Stimulated activated CD4-positive, alpha-beta T cell treated with anti-CD3 and anti-CD28 coated beads, Interleukin-4, amount 100 ng/mL, for 48 hours (primary cell): ENCODE measurements at places on chromosomes 3 and 15.

DNA sequence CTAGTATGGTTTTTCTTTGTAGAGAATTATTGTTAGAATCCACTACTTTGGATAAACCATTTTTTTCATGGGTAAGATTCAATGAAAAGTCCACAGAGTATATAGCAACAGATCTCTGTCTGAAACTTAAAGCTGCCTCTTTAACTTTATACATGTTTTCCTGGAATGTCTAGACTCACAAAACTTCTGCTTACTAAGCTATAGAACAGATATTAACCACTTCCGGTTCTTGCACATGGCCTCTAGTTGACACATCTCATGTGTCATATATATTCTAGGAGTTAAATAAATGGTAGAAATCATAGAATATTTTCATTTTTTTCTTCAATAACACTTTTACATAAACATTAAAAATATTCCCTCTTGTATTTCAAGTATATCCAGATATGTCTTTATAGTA, 1693.9 kb downstream of the SI start:
- no peak for DNase-seq

GRCh38 chr3:30059240-30059639, 547.2 kb upstream of the TGFBR2 start:
- no peak for DNase-seq

GRCh38 chr3:120604382-120604781, 8.2 kb downstream of the NDUFB4 start:
- DNase-seq: no peak

DNA sequence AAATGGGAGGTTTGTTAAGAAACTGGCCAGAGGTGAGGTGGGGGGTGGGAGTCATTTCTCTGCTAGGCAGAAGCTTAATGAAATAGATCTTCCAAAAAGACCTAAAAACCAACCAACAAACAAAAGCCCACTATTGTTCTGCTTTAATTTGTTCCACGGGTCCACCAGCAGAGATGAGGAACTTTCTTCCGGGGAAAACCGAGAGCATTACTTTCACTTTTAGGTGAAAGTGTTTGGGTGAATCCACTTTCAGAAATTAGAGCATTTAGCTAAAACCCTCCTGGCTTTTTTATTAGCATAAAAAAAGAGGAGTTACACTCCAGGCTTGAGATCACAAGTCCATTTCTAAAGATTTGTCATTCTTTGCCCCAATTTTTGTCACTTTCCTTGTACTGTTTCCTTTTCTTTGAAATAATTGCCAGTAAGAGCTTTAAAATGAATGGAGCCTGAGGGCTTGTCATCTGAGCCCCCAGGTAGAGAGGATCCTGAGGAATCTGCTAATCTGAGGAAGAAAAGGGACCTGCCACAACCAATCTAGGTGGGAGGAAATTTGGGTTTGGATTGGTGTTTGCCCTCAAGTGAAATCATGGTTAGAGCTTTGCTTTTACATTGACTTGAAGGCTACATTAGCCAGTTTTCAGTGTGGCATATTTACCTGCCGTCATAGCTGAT, 667.6 kb downstream of the NAALADL2 start:
- DNase-seq: no peak

- DNase-seq: no peak
Measured at GRCh38 chr3:81521855-81522254, 239.6 kb downstream of the GBE1 start.

- no peak for DNase-seq
Measured at GRCh38 chr3:181629711-181630110, 82.0 kb upstream of the SOX2 start.

DNA sequence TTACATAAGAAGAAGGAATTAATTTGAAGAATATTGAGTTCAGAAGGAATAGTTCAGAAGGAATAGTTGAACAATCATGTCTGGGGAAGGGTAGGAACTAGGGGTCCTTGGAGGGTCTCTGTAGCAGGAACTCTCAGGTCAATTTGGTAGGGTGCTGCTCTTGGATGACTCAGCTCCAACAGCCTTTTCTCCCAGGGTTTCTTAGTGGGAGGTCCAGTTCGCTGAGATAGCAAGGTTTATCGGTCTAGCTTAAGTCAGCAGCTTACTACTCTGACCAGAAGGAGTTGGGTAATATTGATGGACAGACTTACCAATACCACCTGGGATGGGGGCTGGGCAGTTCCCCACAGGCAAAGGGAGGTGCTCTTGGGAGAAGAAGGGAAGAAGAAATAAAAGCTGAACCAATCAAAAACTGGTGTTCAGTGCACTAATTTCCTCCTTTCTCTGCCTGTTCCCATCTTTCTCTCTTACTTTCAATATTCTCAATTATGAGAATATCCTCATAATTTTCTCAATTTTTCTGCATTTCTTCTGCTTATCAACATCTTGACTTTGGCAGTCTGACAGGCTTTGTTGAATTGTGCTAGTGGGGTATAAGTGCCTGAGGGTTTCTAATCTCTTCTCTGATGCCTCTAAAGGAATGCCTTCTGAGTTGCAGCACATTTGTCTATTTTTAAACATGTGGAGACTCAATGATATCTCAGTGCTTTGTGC, 14.4 kb upstream of the MITF start:
- no peak for DNase-seq

- DNase-seq: no peak
Measured at GRCh38 chr3:104606812-104607211, 759.9 kb upstream of the ALCAM start.

DNA sequence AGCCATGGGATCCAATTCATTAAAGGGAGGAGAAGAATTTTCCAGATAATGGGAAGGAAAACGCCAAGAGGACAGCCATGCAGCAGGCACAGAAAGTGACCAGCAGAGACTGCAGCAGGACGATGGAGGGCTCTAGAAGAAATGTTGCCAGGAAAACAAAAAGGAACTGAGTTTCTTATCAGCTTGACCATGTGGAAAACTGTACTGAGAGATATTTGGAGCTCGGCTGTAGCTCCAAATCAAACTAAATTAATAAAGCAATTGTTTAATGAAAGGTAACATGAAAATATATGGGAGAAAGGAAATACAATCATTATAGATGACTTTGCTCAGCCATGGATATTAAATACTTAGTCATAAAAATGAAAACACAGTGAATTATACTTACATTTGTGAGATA, 63.7 kb downstream of the SSR3 start:
- no peak for DNase-seq

GRCh38 chr3:124815781-124816180, 71.4 kb downstream of the ITGB5 start:
- no peak for DNase-seq

- peak; percentile 22 for DNase-seq
Measured at GRCh38 chr3:196502775-196503195, 783 bp downstream of the RNF168 start.

- no peak for DNase-seq
Measured at GRCh38 chr15:60460931-60461330, 18.0 kb downstream of the ICE2 start.

DNA sequence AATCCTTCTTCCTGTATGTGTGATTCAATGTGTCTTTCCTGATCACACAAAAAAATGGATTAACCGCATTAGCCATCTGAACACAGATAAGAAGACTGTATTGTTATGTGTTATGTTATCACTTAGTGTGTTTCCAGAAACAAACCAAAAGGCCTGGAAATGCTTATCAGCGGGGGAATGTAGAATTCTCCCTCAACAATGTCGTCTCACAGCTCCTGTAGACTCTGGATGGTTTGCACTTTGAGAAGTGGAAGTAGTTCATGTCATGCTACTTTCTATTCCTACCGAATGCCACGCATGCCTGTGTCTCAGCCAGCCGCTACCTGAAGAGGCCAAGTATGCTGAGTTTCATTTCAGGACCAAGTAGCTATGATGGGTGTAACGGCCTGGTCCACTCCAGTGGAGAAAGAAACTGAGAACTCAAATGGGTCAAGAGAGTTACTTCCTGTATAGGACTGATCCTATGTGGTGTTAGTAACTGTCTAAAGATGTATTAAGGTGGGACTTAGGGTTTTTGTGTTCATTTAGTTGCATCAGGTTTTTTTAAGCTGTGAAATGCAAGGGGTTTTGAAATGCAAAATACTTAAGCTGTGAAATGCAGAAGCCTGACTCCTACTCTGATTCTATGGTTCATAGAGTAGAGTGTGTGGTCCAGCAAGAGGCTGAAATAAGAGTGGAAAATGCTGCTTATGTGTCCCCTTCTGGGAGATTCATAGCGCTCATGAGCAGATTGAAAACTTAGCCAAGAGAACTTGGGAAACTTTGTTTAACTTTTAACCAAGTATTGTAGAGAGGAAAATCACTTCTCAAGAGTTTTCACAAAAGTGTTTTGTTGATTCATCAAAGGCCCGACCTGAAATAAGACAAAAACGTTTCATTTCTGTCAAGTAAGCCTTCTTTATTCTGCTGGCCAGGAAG, 118.5 kb upstream of the LMOD3 start:
- DNase-seq: no peak

DNA sequence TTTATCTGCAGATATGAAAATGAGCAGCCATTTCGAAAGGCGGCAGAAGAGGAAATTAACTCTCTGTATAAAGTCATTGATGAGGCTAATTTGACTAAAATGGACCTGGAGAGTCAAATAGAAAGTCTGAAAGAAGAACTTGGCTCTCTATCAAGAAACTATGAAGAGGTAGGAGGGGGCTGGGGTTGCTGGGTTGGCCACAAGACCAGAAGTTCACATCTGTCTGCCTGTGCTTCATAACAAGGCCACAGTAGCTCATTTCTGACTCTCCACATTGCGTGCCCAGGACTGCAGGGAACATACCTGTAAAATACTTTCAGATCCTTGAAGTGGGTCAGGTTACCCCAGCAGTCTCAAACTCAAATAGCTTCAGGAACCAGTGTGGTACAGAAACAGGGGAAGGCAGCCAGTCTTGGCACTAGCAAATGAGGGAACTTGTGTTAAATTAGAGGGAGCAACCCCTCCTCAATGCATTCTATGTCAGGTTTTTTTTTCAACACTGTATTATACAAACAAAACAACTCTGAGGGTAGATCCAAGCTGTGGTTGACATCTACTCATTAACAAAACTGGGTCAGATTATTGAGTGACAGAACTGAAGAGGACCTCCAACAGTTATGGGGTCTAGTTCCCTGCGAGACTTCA, 48.7 kb downstream of the BFSP2 start:
- DNase-seq: peak; percentile 66

GRCh38 chr15:47477341-47477740, 240.0 kb upstream of the SEMA6D start:
- DNase-seq: no peak

DNA sequence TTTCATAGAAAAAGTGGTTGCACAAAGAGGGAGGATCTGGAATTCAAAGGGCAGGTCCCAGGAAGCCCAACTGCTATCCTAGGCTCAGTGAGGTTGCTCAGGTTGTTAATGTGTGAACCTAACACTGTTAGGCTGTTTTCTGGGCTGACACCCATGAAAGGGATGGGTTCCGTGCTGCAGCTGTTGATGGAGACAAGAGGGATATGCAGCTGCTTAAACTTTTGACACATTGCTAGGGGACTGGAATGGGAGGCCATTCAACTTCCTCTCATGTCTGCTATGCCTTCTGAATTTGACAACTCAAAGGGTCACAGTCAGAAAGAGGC, 198.0 kb upstream of the NR2E3 start:
- DNase-seq: no peak
